Lower leg skin (tissue), 4 donors: ENCODE measurements at places on chromosomes 12 and 14.
A peak's percentile ranks its signal among the peaks of the same experiment; 100 is the strongest.

DNA sequence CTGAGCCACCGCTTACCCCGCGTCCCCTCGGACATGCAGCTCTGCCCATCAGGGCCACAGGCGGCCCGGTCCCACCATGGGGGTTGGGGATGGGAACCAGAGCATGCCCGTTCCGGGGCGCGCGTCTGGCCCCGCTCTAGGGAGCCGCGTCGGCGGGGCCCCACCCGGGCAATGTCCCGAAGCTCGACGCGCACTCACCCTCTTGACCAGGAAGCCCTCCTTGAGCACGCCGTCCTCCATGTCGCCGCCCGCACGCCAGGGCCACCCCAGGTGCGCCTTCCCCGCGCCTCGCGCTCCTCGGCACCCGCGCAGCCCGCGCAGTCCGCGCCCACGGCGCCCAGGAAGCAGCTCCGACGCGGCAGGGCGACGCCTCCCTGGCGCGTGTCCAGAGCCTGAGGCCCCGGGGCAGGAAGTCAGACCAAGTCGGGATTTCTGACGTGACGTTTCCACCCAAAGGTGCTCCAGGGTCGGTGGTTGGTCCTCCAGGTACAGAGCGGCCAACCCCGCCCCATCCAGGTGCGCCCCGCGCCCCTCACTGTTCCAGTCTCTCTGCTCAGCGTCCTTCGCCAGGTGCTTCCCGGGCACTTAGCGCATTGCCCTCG lies at the start of gene PLEK2:
Gene PLEK2 (minus strand): TSS at position 346 of the 602 bp plus-strand sequence. CDS start 106 bp downstream, at position 240.
- peak; percentile 91 for DNase-seq

DNA sequence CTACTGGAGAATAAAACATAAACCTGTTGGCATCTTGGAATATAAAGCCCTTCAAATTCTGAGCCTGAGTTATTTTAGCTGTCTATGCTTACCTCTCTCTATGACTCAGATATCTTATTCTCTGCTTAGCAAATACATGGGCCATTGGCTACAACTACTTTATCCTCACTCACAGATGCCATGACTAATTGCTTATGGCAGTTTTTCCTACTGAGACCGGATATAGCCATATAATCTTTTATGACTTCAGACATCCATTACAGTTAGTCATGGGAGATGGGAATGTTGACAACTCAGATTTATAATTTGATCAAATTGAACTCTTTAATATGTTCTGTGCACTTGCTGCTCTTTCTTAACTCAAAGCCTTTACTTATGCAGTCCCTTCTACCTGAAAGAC lies 502.4 kb upstream of the ATP2B1 start:
- no peak for DNase-seq

GRCh38 chr14:75277008-75277814 lies 1.4 kb upstream of the FOS start:
- peak; percentile 88 for DNase-seq

DNA sequence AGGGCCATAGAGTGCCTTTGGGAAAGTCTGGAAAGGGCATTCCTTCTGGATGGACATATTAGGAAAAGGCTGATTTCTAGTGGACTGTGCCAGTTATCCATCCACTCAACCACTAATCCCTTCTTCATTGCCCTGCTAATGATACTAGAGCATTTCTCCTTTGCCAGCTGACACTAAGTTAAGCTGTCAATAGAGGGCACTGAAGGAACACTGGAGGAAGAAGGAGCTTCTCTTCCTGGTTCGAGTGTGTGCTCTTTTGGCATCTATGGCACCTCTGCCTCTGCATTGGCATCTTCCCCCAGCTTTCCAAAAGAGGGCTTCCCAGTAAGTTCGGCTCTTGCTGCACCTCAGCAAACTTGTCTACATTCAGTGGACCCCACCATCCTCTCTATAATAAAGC lies 165.4 kb downstream of the DERA start:
- DNase-seq: no peak

DNA sequence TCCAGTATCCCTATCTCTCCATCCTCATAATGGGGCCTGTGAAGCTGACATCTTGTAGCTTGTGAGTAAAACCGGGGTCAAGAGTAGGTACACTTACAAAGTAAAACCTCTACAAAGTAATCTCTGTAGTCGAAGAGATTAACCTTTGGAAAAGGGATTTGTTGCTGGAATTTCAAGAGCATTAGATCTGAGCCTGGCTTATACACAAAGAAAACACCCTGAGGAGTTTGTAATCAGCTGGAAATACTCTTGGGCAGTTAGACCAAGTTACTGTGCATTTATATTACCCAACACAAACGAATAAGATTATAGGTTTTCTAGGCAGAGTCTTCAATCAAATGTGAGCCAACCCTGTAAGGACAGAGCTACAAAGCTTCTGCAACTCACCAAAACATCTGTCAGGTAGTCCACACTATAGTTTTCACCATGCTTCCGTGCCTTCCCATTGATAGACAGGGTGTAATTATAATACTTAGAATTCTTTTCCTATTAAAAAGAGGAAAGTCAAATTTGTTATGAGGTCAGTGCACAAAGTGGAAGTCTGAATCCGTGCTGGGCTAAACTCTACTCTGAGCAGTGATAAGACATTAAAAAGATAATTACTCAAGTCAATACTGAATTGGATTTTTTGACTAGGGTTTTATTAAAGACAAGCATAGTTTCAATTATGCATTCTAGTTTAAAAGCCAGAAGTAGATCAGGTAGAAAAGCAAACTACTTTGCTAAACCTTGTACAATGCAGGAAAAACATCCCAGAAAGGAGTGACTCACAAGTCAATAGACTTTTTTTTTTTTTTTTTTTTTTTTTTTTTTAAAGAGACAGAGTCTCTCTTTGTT lies 14.6 kb downstream of the GNS start:
- no peak for DNase-seq

DNA sequence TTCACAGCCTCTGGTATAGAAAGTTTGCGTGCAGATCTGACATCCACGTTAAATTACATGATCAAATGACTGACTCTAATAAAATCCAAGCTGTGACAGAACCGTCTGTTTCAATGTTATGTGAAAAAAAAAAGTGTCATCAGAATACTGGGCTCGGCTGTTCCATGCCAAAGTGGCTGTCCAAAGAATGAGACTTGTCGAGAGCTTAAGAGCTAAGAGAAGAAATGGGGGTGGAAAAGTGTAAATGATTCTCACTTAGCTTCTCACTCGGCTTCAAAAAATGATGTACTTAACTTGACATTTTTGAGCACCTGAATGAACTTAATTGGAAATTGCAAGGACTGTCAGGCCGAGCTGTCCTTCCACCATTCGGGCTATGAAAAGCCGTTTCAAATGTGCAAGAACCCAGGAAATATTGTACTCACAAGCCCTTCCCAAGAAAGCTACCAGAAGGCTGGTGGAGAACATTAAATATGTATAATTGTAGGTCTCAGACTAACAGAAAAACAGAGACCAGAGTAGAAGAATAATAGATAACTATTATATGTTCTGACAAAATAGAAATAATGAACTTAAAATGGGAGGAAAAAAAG lies 78.0 kb downstream of the DIO3 start:
- DNase-seq: no peak

DNA sequence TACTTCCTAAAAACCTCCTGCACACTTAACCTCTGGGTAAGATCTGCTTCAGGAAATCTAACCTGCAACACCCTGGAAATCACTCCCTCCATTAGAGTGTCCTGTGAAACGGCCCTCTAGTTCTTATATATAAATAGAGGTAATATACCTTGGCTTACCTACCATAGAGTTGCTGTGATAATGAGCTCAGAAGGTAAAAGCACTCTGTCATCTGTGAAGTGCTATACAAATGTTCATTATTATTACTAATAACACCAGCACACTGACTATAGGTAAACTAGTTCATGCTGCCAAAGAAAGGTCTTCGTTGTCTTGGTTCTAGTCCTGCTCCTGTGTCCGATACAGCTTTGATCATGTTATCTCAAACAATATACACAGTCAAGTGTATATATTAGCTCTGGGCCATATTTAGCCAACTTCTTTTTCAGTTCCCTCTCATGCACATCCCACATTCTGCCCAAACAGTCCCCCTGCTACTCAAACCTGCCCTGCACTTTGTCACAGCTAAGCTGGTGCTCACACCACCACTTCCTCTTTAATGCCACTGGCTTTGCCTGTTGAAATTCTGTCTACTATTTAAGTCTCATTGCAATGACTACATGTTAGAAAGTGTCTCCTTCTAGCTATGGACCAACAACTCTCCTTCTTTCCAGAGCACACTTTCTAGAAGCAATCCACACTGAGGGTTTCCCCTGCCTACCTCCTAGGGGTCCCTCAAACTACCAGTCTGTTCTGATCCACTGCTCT lies 5.1 kb downstream of the E2F7 start:
- no peak for DNase-seq

GRCh38 chr12:121574025-121574424 lies 6.8 kb downstream of the KDM2B start:
- DNase-seq: no peak

- no peak for DNase-seq
Observed at GRCh38 chr14:52596320-52596719, 43.7 kb downstream of the GPR137C start.

DNA sequence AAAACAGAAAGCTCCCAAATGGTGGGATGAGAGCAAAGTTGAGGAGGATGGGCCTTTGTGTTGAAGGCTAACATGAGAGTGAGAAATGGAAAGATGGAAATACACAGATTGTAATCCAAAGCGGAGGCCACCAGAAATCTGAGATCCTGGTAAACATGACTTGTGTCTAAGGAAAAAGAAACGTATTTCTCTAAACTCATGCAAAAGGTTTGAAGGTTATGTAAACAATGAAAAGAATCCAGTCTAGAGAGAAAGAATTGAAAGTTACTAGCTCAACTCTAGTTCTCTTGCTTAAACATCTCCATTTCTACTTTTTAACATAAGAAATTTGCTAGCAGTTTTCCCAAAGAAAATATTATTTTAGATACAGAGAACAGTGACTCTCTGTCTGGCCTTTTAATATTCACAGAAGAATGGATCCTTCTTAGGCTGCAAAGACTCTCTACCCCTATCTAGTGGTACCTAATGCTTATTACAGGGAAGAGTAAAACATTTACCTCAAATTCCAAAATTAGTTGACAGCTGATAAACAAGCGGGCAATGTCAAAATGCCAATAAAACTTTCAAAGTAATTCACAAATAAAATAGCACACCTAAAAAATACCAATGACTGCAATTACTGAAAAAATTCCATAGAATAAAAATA lies 75.8 kb upstream of the SOX5 start:
- DNase-seq: no peak

DNA sequence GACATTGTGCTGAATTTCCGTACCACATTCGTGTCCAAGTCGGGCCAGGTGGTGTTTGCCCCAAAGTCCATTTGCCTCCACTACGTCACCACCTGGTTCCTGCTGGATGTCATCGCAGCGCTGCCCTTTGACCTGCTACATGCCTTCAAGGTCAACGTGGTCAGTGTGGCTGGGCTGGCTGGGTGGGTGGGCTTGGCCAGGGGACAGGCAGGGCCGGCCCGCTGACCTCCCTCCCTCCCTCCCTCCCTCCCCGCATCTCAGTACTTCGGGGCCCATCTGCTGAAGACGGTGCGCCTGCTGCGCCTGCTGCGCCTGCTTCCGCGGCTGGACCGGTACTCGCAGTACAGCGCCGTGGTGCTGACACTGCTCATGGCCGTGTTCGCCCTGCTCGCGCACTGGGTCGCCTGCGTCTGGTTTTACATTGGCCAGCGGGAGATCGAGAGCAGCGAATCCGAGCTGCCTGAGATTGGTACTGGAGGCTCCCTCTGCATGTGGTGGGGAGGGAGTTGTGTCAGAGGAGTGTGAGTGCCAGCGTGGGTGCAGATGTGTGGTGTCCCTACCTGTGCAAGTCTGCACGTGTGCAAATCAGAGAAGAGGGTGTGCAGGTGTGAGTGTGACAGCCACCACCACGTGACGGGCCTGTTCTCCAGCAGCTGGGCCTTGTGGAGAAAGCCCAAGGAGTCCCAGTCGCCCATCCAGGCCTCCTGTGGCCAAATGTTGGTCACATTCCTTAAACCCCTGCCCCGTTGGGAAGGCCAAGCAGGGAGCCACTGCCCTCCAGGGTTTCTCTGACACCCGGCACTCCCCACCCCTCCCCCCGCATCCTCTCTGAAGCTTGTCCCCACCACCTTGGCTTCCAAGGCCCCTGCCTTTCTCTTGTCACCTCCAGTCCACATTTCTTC lies 5.3 kb downstream of the KCNH3 start:
- DNase-seq: no peak

DNA sequence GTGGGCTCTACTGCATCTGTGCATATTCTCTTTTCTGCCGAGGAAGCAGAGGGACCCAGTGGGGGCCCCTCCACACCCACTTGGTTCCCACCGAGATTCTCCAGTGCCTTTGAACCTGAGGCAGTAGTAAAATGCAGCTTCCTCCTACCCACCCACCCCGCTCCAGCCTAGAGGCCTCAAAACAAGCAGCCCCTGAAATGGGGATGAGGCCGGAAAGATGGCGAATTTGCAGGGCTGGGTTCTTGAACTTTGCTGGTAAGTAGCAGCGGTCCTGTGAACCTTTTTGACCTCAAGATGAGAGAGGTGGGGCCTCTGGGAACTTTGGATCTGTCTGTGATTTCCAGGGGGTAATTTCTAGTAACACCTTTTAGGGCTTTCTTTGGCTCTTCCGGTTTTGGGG lies 15.4 kb downstream of the PLEKHG3 start:
- peak; percentile 80 for DNase-seq

DNA sequence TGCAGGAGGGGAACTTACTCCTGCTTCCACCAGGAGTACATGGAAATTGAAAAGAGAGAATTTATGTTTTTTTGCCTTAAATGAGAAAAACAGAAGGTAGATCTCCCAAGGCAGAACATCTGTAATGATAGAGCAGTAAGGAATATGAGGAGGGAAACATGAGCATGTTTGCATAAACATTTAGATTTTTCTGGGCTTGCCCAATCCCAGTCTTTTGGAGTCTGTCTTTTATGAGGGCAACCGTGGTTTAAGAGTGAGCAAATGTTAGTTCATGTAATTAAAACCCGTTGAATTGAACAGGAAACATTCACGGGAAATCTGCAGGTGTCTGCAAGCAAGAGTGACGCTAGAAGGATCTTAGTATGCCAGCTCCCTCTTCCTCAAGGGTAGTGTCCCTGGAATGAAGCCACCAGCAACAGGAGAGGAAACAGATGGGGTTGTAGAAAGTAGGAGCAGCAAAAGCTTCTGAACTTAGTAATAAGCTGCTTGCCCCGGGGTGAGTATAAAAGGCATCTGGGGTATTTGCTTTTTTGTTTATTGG lies 79.3 kb downstream of the ARF6 start:
- peak; percentile 82 for DNase-seq

- no peak for DNase-seq
Observed at GRCh38 chr12:44616402-44616801, 259.7 kb downstream of the NELL2 start.

- no peak for DNase-seq
Observed at GRCh38 chr14:81473456-81474147, 60.1 kb downstream of the SEL1L start.

GRCh38 chr14:105159344-105159743 lies 9.2 kb downstream of the JAG2 start:
- no peak for DNase-seq

DNA sequence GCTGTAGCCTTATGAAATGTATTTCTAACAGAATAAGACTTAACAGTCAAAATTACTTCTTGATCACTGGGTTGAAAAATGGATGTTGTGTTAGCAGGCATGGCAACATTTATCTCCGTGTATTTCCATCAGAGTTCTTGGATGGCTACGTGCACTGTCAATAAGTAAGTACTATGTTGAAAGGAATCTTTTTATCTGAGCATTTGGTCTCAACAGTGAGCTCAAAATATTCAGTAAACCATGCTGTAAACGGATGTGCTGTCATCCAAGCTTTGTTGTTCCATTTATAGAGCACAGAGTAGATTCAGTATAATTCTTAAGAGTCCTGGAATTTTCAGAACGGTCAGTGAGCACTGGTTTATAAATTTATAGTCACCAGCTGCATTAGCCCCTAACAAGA lies 15.5 kb downstream of the SCAF11 start:
- no peak for DNase-seq

GRCh38 chr12:12918781-12919389 lies 27.5 kb downstream of the GPRC5A start:
- DNase-seq: no peak

GRCh38 chr14:23294734-23295561 lies 7.7 kb downstream of the PPP1R3E start:
- DNase-seq: no peak
